Nephron progenitor cell (in vitro differentiated cells): ENCODE measurements at places on chromosomes 5 and 9.
A peak's percentile ranks its signal among the peaks of the same experiment; 100 is the strongest.

DNA sequence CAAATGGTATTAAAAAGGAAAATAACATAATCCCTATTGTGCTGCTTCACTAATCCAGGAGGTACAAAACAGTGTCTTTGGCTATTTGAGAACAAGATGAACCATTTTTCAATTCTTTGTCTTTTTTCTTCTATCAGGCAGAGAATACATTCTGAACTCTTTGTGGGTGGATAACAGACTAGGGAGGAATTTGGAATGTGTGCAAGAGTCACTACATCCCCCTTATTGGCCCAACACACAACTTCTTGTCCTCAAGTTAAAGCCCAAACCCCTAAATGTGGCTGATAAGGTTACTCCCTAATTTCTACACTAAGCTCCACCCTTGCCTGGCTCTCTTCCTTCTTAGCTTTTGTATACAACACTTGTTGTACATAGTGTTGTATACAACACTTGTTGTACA lies 342.7 kb upstream of the RFX3 start:
- DNase-seq = no peak

DNA sequence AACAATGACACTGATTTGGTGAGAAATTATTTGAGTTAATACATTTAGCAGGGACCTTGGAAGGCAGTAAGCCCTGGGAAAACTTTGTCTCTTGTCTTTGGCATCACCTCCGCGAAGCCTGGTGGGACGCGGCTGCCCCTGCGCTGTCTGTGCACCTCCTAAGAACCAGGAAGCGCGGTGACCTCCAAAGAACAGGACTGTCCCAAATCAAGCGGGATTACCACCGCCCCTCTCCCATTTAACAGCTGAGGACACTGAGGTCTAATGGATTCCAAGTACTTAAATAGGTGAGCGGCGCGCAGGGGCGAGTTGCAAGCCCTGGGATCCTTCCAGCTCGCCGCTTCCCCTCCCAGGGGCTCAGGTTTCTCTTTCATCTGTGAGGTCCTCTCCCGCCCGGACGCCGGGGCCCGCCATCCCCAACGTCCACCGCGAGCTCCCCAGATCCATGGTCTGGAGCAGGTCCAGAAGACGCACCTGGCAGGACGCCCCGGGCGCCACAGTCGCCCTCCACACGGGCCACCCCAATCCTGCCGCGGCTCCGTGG lies 432 bp downstream of the STARD4 start:
- peak; percentile 72 for DNase-seq

GRCh38 chr9:122029898-122030297 lies 63.2 kb downstream of the TTLL11 start:
- DNase-seq = no peak

GRCh38 chr5:98568336-98568735 lies 205.1 kb upstream of the RGMB start:
- DNase-seq = no peak

DNA sequence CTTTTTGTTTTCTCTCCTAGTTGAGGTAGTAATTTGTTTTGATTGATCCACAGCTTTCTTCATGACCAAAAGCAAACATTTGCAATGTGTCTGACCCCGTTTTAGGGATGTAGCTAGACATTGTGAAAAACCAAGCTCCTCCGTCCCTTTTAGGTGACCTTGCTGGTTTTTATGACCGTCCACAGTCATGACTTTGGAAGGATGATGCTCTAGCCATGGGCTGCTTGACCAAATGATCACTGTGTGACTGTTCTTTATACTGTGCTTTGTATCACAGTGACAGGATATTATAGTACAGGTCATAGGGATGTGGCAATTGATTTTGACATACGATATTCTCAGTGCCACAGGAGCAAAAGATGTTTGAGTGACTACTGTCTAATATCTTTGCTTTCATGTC lies 54.4 kb downstream of the KCNN2 start:
- DNase-seq = no peak

GRCh38 chr9:83299094-83299493 lies 236.2 kb upstream of the RASEF start:
- DNase-seq = no peak

DNA sequence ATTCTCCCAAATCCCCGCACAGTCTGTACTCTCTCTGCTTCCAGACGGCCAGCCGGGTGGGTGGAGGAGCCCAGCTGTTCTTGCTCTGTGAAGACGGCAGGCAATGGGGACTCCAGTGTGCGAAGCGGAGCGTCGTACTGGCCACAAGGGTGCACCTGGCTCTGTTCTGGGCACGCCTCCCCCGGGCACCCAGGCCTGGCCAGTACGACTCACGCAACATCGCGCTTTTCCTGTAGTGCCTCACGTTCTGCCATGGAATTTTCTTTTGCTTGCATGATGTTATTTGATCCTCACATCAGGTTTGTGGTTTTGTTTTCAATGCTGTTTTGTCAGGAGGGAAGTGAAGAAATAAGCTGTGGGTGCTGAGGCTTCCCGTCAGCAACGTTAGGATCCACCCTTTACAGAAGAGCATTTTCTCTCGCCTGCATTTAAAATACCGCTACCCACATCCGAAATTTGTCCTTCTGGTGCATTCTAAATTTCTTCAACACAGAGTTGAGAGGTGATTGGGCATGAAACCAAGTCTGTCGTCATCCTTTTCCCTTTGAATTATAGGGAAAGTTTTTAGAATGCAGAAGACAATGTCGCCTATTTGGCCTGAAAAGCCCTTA lies 311.7 kb downstream of the TRIM36 start:
- no peak for DNase-seq

DNA sequence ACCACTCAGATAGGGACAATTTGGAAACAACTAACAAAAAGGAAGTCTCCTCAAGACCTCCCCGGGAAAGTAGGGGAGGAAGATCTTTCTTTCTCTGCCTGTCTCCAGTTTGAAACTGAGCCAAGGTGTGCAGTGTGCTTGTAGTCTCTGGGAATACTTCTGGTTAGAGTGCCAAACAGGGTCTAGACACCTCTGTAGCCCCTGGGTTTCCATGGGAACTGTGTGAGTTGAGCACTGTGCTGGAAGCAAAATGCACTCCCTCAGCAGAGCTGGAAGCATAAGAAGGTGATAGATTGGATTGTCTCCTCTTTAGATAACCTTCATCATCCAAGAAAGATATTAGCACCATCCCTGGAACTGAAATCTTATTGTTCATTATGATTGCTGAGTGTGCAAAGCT lies 129.2 kb upstream of the TNPO1 start:
- no peak for DNase-seq

DNA sequence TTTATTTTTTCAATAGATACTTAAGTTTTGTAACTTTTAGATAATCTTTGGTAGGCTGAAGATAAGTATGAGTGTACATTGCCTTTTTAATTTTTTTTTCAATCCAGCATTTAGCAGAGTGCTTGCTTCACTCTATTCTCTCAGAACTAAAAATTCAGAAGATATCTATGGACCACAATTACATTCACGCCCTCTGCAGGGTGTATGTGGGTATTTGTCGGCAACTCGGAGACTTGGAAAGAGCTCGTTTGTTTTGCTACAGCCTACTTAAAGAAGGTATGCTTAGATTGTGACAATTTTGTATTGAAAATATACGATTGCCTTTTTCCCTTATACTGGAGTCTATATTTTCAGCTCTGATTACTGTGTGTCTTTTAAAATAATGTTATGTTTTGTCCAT lies 43.8 kb downstream of the ICE1 start:
- no peak for DNase-seq

GRCh38 chr5:71907001-71907588 lies 188.0 kb downstream of the CARTPT start:
- no peak for DNase-seq

- DNase-seq = no peak
These were observed 428.8 kb downstream of the CHSY3 start for GRCh38 chr5:130333089-130333488.

- no peak for DNase-seq
These were observed 84.9 kb downstream of the GDNF start for GRCh38 chr5:37754976-37755375.

DNA sequence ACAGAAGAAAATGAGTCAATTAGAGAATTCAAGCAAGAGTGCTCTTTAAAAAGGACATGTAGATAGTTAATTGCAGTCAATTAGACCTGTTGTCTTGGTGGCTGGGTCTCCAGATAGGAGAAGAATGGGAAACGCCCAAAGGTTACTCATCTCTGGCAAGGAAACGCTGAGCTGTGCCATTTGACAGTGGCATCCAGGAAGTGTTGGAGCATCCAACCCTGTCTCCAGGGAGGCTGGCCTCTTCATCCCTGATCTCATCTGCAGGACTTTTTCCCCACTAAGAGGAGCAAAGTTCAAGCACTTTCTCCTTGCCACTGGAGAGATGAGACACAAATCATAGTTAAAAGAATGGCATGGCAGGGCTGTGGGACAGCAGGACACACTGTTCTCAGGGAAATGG lies 111.7 kb upstream of the MSX2 start:
- no peak for DNase-seq

DNA sequence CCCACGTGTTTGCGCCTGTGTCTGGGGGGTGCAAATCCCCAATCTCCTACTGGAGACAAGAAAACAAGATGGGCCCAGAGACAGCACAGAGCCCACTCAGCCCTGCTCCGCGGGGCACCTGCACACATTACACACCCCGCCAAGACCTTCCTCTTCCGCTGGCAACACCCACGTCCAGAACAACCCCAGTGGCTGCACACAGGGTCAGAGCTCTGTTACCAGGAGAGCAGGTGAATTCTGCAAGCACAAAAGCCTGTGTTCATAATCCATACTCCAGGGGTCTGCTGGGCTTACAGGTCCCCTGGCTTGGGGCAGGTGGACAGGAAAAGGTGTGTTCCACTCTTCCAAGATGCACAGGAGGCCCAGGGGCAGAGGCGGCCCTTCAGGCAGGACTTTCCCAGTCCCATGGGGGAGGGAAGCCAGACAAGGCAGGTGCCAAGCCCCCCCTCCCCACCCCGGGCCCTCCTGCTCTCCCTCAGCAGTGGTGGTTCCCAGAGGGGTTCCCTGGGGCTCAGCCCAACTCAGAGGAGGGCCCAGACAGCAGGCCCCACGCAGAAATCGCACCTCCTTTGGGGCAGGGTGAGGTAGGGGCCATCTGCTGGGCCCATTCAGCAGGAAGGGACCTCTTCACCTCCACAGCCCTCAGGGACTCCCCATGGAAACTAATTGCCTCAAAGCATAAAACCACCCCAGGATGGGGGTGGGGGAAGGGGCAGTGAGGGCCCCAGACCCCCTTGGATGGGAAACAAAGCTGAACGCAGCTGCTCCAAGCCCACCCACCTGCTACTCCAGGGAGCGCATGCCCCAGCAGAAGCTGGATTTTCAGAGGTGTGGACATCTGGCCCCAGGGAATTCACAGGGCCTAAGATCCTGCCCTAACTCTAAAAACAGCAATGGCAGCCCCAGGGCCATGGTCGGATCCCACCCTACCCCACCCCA lies 105.3 kb downstream of the VAV2 start:
- no peak for DNase-seq

- no peak for DNase-seq
These were observed 128.1 kb downstream of the FBXO38 start for GRCh38 chr5:148511810-148512347.

- DNase-seq = no peak
These were observed 172.4 kb downstream of the NTRK2 start for GRCh38 chr9:84841931-84842330.

DNA sequence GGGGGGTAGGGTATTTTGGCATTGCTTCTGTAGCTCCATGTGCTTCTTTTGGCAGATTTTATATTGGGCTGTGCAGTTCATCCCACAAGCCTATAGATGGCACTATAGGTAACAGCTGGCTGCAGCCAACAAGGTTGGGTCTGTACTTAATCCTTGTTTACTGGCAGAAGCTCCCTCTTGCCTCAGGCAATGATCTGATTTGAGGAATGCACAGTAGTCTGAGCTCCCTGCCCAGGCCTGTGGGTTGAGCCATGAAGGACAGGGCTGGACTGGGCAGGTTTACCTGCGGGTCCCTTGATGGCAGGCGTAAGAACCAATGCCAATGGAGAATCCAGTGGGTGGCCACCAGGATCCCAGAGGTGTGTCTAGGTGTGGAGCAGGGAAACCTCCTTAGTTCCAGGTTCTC lies 11.7 kb upstream of the OR1J2 start:
- DNase-seq = no peak

GRCh38 chr9:98312365-98312764 lies 56.9 kb upstream of the TBC1D2 start:
- DNase-seq = no peak

DNA sequence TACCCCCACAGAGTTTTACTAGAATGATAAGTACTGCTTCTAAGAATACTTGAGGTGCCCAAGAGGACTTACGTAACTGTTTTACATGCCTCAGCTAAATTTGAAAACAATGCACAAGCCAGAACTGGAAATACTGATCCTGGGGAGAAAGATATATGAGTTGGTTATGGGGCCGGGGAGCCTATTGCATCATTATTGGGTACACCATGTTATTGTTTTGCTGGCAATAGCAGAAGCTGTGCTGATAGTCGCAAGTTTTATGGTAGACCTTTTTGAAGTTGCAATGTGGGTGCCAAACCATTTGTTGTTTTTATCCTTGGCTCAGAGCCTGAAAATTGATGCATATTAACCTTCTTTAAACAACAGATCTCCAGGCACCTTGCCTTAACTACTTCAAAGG lies 108.4 kb upstream of the DHFR start:
- no peak for DNase-seq

DNA sequence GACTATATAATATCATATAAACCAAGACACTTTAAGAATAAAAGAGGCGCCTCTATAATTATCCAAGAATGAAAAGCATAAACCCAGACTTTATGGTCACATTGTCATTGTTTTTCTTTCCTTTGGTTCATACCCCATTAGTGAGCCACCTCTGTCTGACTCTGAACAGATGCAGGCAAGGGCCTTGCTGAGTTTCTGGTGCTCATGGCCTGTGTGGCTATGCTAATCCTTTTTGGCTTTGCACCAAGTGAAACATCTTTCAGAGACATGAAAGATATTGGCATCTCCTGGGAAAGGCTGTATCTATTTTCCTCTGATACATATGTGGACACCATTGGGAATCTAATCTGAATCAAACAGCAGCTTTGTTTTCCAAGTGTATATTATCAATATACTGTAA lies 222.5 kb downstream of the CHSY3 start:
- no peak for DNase-seq

DNA sequence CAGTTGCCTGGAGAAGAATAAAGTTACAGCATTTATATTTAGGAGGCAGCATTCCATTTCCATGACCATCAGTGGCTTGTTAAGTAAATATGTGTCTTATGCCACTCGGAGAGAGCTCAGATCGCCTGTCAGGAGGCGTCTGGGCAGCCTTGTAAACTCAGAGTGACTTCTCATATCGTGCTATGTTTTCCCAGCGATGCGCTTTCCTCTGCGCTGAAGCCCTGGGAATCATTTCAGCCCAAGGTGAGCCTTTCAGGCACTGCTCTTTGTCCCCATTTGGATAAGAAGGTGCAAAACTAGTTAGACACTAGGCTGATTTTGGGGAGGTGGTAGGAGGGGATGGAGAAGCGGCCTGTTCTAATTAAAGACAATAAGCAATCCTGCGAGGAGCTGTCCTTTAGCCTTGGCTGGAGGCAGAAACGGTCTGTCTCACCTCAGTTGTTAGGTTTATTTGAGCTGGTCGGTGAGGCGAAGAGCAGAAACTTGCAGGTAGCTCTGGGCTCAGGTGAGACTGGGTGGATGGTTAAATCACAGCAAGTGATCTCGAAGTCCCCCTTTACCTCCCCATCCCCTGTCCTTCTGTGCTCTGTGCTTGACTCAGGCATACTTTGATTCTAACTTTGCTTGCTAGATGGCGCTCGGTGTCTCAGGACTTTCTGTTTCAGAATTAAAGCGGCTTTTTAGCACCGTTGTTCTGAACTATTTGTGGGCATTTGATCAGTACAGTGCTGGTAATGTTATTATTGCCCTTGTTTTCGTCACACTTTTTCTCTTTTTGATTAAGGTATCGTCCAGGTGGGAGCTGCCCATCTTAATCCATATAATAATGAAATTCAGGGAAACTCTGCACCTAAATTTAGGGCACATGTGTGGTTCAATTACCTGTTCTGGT lies 24.6 kb downstream of the NR2F1 start:
- no peak for DNase-seq

- no peak for DNase-seq
These were observed 7.7 kb upstream of the GAS1 start for GRCh38 chr9:86955042-86955441.
